ENCODE measurements at places on chromosomes 3 and 15. TPM values are rescaled to one million over a fixed set of nuclear protein-coding genes. Genes with fewer than 3 reads are reported as not detected.

Gene EPHA3
- total RNA-seq = 43.2 TPM

Gene CCDC9B
- 5.0 TPM for total RNA-seq

Gene CFAP92
- 0.16 TPM for total RNA-seq

Gene ANKRD63
- 0.29 TPM for total RNA-seq

Gene DBR1
- total RNA-seq = 25.0 TPM

Gene TMCO5A
- total RNA-seq = not detected

Gene UCN2
- 18.8 TPM for total RNA-seq

Gene SCAANT1
- not detected for total RNA-seq

Gene SHC4
- 21.3 TPM for total RNA-seq

Gene PIGZ
- 1.2 TPM for total RNA-seq

Gene LRTM1
- total RNA-seq = not detected

Gene SLC24A5
- 423 TPM for total RNA-seq

Gene ALDH1L1
- total RNA-seq = 1.1 TPM

Gene THAP10
- total RNA-seq = 0.80 TPM

Gene MAP3K13
- 33.7 TPM for total RNA-seq

Gene BFSP2
- 0.40 TPM for total RNA-seq

Gene ZNF385D
- total RNA-seq = not detected

Gene CPLX3
- total RNA-seq = not detected

Gene ABCF3
- 32.2 TPM for total RNA-seq

Gene BNC1
- total RNA-seq = not detected

Gene CX3CR1
- not detected for total RNA-seq

Gene LIPH
- total RNA-seq = not detected

Gene PDZRN3
- 5.2 TPM for total RNA-seq

Gene RAD54L2
- 11.6 TPM for total RNA-seq

Gene SERF2
- 630 TPM for total RNA-seq

Gene AP3B2
- 0.74 TPM for total RNA-seq

Gene HIGD2B
- total RNA-seq = 0.11 TPM

Gene SMAD6
- total RNA-seq = 3.2 TPM

Gene TMC3
- total RNA-seq = not detected

Gene CCR1
- total RNA-seq = 1.0 TPM

Gene SLC51B
- total RNA-seq = not detected

Gene PLA2G4B
- total RNA-seq = 0.61 TPM

Gene FBN1
- total RNA-seq = 3.2 TPM

Gene FES
- 0.16 TPM for total RNA-seq

Gene ITPKA
- total RNA-seq = 0.85 TPM

Gene FSIP1
- 0.42 TPM for total RNA-seq

Gene TNFSF10
- not detected for total RNA-seq

Gene SNAP23
- total RNA-seq = 62.8 TPM

Gene SMCO1
- total RNA-seq = not detected

Gene TASOR
- 55.2 TPM for total RNA-seq
